ENCODE measurements at places on chromosomes 7 and 10.

DNA sequence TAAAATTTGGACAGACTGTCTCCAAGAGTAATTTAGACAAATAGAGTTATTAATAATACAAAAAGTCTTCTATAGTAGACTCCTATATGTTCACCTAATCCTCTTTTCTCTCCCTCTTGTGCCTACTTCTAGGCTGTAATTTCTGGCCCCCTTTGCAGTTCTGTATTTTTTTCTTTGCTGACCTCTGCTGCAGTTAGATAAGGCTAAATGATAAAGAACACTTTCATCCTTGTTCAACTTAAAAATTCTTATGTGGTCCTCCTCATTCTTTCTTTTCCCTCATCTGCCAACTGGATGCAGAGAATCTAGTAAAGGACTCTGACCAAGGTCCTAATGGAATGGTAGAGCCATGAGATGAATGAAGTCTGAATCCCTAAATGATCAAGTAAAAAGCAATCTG is 20.1 kb downstream of the GLCCI1 start:
- no peak for DNase-seq

GRCh38 chr10:5945561-5946418 is 31.6 kb downstream of the IL15RA start:
- no peak for DNase-seq

- no peak for DNase-seq
These were observed 26.3 kb downstream of the GUSB start for GRCh38 chr7:65955718-65956117.

GRCh38 chr7:87032604-87033339 is 26.7 kb downstream of the ELAPOR2 start:
- no peak for DNase-seq

DNA sequence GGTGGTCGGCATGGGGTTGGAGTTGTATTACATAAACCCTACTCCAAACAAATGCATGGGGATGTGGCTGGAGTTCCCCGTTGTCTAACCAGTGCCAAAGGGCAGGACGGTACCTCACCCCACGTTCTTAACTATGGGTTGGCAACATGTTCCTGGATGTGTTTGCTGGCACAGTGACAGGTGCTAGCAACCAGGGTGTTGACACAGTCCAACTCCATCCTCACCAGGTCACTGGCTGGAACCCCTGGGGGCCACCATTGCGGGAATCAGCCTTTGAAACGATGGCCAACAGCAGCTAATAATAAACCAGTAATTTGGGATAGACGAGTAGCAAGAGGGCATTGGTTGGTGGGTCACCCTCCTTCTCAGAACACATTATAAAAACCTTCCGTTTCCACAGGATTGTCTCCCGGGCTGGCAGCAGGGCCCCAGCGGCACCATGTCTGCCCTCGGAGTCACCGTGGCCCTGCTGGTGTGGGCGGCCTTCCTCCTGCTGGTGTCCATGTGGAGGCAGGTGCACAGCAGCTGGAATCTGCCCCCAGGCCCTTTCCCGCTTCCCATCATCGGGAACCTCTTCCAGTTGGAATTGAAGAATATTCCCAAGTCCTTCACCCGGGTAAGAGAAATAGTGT is at the start of gene CYP2E1:
TSS of gene CYP2E1 (plus strand) at position 407 of the 632 bp plus-strand sequence. CDS start at position 440, 33 bp downstream.
- DNase-seq: no peak

GRCh38 chr10:117417196-117417595 is 42.0 kb upstream of the PDZD8 start:
- no peak for DNase-seq

DNA sequence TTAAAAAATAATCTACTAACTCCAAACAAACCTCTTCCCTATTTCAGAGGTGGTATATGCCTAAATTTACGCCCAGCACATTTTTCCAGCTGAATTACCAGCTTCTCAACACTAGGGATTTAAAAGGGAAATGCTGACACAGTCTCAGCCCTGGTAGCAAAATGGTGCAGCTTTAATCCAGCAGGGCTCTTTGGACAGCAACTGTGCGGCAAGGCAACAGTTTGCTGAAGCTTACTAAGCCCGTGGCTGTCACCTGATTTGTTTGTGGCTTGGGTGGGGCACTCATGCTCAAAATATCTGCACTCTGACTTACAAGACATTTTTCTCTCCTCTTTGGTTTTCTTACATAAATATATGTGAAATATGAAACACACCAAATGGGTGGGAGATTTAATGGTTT is 206.7 kb downstream of the POU6F2 start:
- DNase-seq: no peak

DNA sequence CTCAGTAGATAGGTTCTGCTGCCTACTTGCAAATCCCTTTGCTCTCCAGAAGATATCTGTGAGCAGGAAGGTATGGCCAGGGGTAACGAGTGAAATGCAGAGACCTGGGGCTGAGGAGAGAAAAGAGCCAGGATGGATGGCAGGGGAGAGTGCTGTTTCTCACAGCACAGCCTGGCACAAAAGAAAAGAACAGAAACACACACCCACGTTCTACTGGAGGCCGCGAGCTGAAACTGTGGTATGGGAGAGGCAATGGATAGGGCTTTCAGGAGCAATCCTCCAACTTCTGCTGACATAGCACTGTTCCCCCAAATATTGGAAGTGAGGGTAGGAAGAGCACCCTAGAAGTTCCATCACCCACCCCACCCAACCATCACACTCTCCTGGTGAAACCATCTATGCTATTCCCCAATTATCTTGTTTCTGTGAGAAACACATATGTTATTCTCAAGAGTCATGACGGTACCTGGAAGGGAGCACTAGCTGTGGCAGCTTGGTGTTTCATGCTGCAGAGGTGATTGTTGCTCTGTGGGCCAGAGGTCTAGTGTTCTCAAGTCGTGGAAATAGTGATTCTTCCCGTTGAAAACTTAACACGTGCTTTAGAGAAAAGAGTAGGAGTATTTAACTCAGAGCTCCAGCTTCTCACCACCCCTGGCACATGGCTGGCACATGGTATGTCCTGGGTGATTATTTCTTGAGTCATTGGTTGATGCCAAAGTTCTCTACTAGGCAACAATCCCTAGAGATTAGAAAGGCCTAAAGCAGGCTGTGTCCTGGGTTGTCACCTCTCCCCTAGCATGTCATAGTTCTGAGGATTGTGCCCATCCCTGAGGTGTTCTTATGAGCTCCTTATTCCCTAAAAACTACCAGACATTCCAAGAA is 198.3 kb downstream of the PLXNA4 start:
- DNase-seq: no peak

DNA sequence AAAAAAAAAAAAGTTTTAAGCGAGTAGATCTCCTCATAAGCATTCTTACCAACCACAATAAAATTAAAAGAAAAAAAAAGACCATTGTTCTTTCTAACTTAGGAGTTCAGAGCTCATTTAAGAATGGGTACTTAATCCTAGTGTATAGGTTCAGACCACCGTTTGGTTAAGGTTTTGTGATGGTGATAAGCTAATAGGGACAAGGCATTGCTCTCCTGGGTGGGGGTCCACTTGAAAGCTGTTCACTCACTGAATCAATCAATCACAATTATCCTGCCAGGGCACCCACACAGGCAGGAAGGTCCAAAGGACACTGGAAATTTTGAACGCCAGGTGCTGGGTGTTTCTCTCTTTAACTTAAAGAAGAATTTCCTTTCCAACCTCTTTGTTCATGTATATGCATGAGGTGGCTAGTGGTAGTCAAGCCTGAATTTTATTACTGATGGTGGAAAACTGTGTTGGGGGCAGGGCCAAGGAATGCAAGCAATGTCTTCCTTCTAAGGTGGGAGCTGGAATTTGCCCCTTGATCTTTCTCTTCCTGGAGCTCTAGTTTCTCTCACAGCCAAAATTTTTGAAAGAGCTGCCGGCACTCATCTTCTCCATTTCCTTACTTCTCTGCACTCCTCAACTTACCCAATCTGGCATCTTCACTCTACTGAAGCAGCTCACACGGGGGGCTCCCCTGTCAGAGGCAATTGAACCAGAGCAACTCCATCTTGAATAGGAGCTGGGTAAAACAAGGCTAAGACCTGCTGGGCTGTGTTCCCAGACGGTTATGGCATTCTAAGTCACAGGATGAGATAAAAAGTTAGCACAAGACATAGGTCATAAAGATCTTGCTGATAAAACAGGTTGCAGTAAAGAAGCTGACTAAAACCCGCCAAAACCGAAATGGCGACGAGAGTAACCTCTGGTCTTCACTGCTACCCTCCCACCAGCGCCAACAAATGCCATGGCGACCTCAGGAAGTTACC is 7.5 kb upstream of the FAM131B start:
- DNase-seq: no peak

GRCh38 chr10:12847361-12847975 is 154.0 kb downstream of the CCDC3 start:
- DNase-seq: no peak

- DNase-seq: no peak
These were observed 34.9 kb downstream of the PRKAR2B start for GRCh38 chr7:107079212-107079940.

GRCh38 chr7:1210979-1211608 is 21.6 kb upstream of the UNCX start:
- no peak for DNase-seq

DNA sequence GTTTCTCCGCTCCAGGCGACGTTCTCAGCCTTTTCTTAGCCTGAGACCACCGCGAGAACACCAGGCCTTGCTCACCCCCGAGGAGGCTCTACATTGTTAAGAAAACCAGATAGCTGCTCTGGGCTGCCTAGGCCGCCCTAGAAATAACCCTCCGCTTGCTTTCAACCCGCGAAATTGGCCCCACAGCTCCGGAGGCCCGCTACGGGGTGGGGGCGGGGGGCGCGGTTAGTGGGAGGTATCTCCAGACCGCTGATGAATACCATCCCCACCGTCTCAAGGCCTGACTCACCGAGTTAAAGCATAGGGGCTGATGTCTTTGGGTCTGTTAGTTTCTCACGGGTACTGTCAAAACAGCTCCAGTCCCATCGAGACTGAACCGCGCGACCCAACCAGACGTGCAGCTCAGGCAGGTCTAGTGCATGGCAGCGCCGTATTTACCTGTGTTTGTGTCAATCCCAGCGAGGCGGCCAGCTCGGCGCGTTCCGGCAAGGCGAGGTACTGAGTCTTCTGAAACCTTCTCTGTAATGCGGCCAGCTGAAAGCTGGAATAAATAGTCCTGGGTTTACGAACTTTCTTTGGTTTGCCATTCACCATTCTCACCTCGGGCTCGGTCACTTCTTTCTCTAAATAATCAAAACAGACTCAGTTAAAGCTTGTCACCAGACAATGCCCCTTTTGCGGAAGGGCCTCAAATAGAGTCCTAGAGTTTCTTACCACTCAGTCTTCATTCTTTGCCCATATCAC is 2.7 kb downstream of the DLX5 start:
- DNase-seq: no peak

DNA sequence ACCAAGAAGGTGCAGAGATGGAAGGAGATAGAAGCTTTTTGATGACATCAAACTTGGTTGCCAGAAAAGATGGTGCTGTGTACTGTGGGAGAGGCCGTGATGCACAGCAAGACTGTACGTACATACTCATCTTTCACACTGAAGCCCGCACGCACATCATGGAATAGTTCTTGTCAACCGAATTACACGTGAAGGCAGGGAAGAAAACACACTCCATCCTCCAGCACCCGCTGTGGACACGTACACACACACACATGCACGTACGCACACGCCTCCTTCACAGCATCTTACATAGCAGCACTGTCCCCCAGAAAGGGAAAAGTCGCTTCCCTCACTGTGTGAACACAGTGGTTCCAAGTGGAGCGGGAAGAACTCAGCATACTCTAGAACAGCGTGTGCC is 54.5 kb upstream of the DDC start:
- DNase-seq: no peak

DNA sequence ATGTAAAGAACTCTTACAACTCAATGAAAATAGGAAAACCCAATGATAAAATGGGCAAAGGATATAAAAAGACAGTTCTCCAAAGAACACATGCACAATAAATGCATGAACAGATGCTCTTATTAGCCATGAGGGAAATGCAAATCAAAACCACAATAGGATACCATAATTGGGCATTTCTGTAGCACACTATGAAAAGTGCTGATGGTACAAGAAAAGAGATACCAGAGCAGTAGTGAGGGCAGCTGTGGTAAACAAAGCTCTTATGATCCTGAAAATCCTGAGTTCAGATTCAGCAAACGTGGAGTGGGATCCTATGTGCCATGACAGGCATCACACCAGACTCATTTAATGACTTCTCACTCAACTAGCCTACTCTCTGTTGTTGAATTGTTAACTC is 96.7 kb upstream of the SLC25A13 start:
- no peak for DNase-seq

GRCh38 chr10:93039110-93039509 is 21.5 kb upstream of the CYP26C1 start:
- DNase-seq: no peak

DNA sequence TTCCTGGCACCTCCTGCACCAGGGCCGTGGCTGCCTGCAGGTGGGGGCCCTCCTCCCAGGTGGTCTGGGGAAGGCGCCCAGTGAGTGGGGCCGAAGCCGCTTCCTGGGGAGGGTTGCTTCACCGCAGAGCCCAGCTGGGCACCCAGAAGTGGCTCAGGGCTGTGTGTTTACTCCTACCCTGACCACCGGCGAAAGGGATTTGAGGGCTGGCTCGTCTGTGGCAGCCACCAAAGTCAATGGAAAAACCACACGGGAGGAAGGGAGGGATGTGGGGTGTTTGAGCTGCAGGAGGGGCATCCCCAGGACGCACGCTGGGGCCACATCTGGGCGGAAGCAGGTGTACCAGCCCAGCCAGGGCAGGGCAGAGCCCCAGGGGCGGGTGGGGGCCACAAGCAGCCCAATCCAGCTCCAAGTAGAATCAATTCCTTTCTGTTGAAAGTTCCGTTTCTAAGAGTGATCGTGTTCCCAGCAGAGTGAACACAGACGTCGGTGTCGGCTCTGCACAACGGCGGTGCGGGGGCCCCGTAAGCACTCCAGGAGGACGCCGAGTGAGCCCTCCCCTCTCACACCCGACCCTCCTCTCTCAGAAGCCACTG is 69.9 kb downstream of the FOXL3 start:
- DNase-seq: no peak

GRCh38 chr7:121961089-121961867 is 88.3 kb downstream of the PTPRZ1 start:
- DNase-seq: no peak

GRCh38 chr7:117186218-117187010 is 136.4 kb downstream of the WNT2 start:
- no peak for DNase-seq

DNA sequence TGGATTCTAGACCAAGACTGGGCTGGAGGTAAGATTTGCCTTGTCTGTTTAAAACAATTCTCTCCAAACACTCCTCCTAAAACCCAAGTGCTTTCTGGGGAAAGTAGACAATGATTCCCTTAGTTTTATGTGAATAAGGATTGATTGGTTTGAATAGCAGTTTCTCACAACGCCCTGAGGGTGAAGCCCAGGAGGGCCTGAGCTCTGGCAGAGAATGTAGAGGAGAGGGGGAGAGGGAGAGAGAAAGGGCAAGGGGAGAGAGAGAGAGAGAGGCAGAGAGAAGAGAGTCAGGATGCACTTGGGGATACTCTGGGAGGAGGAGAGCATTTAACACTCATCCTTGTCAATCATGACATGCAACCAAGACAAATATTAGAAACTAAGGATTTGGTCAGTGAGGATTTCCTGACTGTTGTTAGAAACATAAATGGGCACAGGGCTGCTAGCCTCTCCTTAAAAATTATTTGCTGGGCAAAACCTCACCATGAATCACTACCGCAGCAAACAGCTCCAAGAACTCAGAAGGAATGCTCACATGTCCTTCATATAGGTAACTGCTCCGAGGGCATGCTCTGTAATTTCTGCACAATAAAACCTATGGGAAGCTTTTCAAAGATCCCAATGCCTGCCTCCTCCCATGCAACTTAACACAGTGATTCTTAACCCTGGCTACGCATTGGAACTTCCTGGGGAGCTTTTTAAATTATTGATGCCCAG is 55.2 kb upstream of the RAPGEF5 start:
- DNase-seq: no peak

Measured in activated naive CD4-positive, alpha-beta T cell treated with Interleukin-2 at 50 U/mL for 16 hours (primary cell).